GM12864 (cell line): ENCODE measurements at places on chromosomes 16 and 17.

GRCh38 chr16:28876019-28876659, 2.1 kb upstream of the ATP2A1 start:
- no peak for DNase-seq

- DNase-seq: no peak
Measured at GRCh38 chr17:19787733-19788357, 39.7 kb upstream of the ALDH3A1 start.

DNA sequence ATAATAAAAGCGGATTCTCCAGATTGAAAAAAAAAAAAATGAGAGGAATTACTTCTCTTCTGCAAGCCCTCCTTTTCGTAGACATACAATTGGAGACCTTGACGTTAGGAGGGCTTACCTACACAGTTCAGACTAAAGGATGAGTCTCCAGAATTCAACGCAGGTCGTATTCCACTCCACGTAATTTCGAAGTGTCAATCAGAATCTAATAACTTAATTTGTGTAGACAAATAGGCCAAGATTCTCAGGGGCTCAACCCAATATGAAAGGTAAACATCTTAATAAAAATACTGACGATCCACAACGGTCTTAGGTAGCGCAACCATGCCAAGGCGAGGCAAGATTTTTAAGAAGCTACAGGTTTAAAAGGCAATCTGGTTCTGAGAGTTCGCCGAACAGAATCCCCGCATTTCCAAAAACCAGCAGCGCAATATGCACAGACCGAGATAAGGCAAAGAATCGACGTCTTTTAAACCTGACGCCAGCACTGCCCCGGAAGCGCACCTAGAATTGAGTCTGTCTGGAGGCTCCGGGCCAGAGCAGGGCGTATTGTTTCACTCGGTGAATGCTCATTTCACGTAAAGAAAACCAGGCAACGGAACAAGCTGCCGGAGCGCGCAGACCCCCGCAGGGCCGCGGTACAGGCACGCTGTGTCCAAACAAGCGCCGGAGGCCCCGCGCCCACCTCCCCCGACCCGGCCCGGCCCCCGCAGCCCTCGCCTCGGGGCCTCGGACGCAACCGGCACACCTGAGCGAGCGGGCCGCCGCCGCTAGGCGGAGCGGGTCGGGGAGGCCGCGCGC, 623 bp downstream of the MBTPS1 start:
- no peak for DNase-seq

DNA sequence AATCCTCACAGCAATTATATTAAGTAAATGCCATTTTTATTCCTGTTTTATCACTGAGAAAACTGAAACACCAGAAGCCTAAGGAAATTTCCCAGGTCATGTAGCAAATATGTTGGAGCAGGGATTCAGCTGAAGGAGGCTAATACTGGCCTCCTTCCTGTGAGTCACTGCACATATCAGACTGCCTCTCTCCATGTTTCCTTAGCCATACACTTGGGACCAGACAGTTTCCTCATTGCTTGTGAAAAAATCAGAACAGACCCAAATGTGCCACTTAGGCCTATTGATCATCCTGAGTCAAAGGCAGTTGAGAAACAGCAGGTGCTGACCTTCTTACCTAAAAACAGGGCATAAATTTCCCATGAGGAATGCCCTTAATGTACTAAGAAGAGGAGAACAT, 18.9 kb upstream of the ELAC2 start:
- no peak for DNase-seq

- DNase-seq: no peak
Measured at GRCh38 chr16:88026964-88027938, 76.0 kb downstream of the BANP start.

GRCh38 chr16:11667221-11667823, 933 bp upstream of the SNN start:
- no peak for DNase-seq

GRCh38 chr16:52573365-52574299, 26.7 kb upstream of the TOX3 start:
- DNase-seq: no peak

- DNase-seq: no peak
Measured at GRCh38 chr16:81551821-81552304, 107.3 kb downstream of the CMIP start.

- DNase-seq: no peak
Measured at GRCh38 chr17:78522031-78522809, 55.0 kb downstream of the DNAH17 start.

GRCh38 chr16:14564323-14564722, 65.7 kb downstream of the PARN start:
- DNase-seq: no peak

DNA sequence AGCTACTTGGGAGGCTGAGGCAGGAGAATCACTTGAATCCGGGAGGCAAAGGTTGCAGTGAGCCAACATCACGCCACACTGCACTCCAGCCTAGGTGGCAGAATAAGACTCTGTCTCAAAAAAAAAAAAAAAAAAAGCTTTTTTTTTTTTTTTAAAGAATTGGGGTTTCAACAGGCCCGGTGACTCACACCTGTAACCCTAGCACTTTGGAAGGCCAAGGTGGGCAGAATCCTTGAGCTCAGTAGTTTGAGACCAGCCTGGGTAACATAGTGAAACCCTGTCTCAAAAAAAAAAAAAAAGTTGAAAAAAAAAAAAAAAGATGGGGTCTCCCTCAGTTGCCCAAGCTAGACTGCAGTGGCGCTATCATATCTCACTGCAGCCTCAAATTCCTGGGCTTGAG, 6.6 kb upstream of the HEXIM2 start:
- DNase-seq: no peak

- no peak for DNase-seq
Measured at GRCh38 chr16:66902648-66903543, 15.8 kb downstream of the CDH16 start.

DNA sequence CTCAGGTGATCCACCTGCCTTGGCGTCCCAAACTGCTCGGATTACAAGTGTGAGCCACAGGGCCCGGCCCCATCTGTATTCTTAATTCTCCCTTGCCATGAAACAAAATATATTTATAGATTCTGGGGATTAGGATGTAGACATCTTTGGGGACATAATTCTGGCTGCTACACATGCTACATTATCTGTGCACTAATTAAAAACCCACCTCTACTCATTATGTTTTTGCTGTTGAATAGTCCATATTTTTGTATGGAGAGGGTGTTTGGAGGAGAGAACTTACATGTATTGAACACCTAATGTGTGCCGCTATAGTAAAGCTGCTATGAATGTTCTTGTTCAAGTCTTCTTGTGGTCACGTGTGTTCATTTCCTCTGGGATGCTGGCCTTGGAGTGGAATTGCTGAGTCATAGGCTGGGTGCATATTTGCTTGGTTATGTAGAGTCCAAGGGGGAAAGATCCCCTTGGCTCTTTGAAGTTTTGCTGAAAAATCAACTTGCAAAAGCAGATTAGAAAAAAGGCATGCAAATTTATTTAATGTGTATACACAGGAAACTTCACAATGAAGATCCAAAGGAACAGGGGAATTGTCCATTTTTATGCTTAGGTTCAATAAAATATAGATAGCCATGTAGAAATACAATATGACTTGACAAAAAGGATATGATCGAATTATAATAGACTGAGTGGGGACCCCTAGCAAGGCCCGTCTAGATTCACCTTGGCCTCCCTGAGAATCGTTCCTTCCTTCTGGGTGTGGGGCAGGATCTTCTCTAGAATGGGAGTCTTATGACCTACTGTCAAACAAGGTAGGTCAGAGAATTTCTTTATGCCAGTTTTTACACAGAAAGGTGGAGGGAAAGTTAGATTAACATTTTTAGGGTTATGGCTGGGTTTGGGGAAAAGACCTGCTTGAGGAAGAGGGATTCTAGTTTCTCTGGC, 42.1 kb upstream of the GPRC5B start:
- no peak for DNase-seq

GRCh38 chr16:695355-696089, 5.3 kb upstream of the WDR24 start:
- no peak for DNase-seq

- DNase-seq: no peak
Measured at GRCh38 chr17:48644910-48645557, 18.9 kb upstream of the HOXB9 start.

DNA sequence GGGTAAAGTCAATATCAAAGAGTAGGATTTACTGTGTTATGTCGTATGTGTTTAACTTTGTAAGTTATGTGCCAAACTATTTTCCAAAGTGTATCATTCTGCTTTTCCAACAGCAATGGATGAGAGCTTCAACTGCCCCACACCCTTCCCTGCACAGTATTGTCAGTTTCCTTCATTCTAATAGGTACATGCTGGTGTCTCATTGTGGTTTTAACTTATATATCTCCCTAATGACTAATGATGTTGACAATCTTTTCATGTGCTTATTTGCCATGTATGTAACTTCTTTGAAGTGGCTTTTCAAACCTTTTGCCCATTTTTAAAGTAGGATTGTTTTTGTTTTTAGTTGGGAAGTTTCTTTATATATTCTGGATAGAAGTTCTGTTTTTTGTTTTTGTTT, 3.8 kb downstream of the DDX19B start:
- DNase-seq: no peak

GRCh38 chr16:50889276-50889675, 147.4 kb downstream of the CYLD start:
- no peak for DNase-seq

DNA sequence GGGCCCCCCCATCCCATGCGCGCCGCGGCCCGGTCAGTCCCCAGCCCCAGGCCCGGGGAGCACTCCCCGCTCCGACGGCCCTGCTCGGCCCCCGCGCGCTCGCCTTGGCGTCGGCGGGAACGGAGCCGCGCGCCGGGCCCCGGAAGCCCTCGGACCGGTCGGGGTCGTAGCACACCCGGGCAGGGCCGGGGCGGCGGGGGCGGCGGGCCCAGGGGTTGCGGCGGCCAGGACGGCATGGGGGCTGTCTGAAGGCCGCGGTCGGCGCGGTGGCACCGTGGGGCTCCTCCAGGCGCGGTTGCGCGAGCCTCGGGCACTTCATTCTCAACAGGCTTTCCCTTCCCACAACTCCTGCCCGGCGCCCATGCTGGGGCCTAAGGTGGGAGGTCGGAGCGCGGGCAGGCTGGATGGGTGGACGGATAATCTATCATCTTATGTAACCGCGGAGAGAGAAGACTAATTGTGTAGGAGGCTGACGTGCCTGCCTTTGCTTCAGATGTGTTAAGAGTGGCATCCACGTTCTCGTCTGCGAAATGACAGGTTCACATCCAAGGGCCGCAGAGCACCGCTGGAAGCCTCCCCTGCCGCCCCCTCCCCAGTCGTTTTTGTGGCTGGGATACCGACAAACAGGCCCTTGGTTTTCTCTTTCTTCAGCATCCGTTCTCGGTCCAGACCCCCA, 708 bp downstream of the BAIAP2 start:
- DNase-seq: no peak

GRCh38 chr16:23505180-23505665, 5.1 kb downstream of the GGA2 start:
- no peak for DNase-seq

DNA sequence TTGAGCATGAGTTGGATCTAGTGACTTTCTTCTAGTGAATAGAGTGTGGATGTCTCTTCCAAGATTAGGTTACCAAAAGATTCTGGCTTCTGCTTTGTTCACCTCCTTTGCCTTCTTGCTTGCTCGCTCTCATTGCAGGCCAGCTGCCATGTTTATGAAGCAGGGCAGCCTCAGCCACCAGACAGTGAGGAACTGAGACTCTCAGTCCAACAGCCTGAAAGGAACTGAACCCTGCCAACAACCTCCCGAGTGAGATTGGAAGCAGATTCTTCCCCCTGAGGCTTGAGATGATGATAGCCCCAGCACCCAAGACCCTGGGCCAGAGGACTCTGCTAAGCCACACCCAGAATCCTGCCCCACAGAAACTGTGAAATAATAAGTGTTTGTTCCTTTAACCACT, 48.4 kb downstream of the NOG start:
- DNase-seq: no peak

DNA sequence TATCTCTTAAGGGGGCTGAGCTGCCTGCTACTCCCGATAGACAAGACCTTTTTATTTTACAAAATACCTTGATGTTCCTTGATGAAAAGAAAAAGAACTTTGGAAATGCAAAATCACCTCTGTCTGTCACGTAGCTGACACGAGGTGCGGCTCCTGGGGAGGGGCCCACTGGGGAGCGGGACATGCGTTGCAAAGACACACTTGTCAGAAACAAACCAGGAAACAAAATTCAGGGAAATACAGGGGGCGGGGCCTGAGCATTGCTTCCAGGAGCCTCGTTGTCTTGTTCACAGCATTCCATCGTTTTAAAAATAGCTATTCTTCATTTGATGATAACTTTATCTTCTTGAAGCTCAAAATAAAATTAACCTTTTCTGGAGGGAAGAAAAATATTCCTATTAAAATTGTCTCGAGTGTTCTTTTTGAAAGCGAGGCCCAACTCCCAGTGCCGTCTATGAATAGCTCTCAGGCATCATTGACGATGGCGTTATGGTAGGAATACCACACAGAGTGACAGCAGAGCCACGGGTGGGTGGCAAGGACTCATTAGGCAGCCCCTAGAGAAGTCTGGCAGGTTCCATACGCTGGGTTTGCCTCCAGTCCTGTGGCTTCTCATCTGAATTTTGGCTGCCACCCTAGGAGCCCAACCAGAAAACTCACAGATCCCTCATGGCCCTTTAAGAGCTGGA, 286.9 kb downstream of the CPPED1 start:
- no peak for DNase-seq

DNA sequence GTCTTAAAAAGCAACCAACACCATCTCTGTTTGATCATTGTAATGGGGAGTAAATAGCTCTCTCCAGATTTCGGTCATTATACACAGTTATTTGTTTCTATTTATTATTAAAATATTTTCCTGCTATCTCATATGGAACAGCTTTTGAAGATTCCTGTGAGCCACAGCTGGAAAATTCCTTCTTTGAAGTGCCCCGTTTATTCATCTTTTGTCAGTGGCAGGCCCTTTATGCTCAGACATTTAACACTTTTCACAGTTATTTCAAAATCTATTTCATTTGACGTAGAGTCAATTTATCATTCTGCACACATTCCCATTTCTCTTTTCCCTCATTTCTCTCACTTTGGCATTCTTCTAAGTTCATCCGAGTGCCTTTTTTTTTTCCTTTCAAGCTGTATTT, 245.9 kb upstream of the ELAC2 start:
- no peak for DNase-seq

DNA sequence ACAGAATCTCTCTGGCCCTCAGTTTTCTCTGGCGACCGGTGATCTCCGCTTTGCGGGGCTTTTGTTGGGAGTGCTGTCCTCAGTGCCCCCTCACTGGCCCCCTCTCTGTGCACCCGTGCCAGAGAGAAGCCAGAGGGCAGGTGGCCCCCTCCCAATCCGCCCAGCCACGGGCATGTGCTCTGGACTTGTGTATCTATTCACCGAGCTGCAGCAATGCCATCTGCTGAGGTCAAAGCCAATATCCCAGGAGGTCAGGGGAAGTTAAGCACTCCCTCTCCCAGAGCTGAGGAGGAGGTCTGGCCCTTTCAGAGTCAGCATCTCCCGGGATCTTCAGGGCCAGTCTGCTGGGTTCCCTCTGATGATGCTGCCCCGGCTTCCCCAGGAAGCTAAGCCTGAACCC, 5.1 kb downstream of the CACNG5 start:
- no peak for DNase-seq

GRCh38 chr16:49439050-49439449, 65.4 kb downstream of the C16orf78 start:
- DNase-seq: no peak
